ENCODE measurements at places on chromosomes 12 and 14. TPM values are rescaled to one million over a fixed set of nuclear protein-coding genes. Genes with fewer than 3 reads are reported as not detected.

DNA sequence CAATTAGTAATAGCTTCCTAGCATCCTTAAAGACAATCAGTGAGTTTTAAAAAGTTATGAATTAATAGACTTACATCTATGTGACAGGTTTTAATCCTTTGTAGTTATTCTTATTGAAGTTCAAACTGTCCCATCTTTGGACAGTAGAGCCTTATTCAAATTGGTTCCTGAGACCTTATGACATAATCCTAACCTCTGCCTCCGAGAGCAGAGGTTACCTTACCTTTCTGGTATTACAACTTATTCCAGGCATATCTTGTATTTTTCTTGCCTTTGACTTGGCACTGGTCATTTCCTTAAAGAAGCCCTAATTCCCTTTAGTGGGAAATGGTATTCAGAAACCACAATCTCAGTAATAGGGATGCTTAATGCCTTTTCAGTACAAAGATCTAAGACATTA, 21.8 kb downstream of the BTBD7 start:
- H3K4me1 ChIP-seq: no peaks in the 10 kb centered on the region
- H3K36me3 ChIP-seq: no peaks in the 10 kb centered on the region
- H3K4me3 ChIP-seq: no peak overlapping the region
- no peak for DNase-seq

Gene PSME1
- total RNA-seq: 294 TPM

- H3K27ac ChIP-seq: no peak overlapping the region
- no peak for DNase-seq
- no peak overlapping the region for H3K4me3 ChIP-seq
- no peaks in the 10 kb centered on the region for H3K36me3 ChIP-seq
- H3K4me1 ChIP-seq: no peaks in the 10 kb centered on the region
Observed at GRCh38 chr14:83289390-83289789, 1755.7 kb upstream of the SEL1L start.

GRCh38 chr14:70731447-70732239, 77.7 kb downstream of the MAP3K9 start:
- no peaks in the 10 kb centered on the region for H3K4me1 ChIP-seq
- H3K4me3 ChIP-seq: no peak overlapping the region
- H3K27me3 ChIP-seq: no peaks in the 10 kb centered on the region
- H3K27ac ChIP-seq: no peak overlapping the region

DNA sequence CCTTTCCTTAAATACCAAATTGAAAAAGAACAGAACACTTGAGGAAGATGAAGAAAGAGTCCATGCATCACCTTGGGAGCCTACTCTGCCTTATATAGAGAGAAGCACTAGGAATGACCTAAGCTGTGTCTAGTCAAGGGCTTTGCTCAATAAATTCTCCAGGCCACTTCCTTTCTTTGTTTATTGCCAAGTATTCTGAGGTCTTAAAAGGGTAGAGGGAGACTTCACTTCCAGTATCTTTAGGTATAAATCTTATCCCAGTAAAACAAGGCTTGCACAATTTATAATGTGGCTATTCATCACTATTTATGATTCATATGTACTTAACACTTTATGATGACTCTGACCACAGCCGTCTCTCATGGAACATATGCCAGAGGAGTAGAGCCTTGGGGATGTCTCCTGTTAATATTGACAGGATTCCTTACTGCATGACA, 85.1 kb upstream of the ARHGAP5 start:
- peaks cover 7% of the 10 kb centered on the region for H3K27me3 ChIP-seq
- no peak for DNase-seq
- no peaks in the 10 kb centered on the region for H3K4me1 ChIP-seq
- no peak overlapping the region for H3K27ac ChIP-seq

DNA sequence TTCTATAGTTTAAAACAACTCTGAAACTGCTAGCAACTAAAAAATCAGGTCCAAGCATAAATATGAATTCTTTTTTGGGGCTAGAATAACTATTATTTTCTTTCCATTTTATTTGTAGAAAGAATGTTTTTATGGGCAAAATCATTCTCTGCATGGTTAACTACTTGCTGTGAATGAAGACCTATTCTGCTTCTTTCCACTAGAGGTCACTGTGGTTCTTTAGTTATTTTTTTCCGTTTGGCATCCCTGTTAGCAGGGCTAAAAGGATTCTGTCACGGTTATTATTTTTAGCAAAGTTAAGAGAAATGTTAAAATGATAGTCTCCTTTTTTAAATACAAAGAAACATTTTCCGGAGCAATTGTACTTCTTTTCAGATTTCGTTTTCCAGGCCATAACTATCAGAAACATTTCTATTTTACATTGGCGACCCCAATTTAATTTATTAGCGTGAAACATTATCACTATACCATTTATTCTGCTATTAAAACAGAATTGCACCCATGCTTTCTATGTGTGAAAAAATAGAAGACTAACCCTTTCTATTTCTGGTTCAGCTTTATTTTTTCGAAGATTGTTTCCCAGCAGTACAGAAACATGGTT, 404.8 kb downstream of the ATP23 start:
- no peak overlapping the region for H3K27ac ChIP-seq
- no peak overlapping the region for H3K4me3 ChIP-seq
- DNase-seq: no peak
- H3K4me1 ChIP-seq: no peaks in the 10 kb centered on the region
- H3K27me3 ChIP-seq: peaks cover 3% of the 10 kb centered on the region

DNA sequence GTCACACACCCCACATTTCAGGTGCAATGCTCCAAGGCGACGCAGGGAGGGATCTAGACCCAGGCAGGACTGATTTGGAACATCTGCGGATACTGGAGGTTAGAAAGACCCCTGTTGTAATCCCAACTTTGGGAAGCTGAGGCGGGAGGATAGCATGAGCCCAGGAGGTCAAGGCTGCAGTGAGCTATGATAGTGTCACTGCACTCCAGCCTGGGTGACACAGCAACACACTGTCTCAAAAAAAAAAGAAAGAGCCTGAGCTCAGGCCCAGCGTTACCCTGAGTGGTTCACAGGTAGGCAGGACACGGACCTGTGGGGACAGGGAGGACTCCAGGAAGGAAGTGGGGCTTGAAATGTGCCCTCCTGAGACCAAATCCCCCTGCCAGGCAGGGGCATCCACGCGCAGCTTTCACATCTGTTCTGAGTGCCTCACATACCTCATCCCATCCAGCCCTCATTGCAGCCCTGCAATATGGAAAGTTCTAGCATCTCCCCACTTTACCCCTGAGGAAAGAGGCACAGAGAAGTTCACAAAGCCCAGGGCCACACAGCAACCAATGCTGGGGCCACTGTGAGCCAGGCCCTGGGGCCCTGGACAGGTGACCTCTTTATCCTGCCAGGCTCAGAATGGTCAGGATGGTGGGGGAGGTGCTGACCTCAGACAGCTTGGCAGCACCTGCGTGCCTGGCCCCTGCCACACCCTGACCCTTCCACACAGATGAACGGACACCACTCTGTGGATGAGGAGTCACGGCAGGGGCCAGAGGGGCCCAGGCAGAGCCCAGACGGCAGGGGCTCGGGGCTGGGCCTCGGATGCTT, 34.1 kb downstream of the CCDC85C start:
- H3K27me3 ChIP-seq: no peaks in the 10 kb centered on the region
- H3K4me3 ChIP-seq: no peak overlapping the region
- no peaks in the 10 kb centered on the region for H3K4me1 ChIP-seq

GRCh38 chr12:88625356-88625755, 45.1 kb upstream of the KITLG start:
- H3K4me1 ChIP-seq: no peaks in the 10 kb centered on the region
- H3K4me3 ChIP-seq: no peak overlapping the region
- H3K27me3 ChIP-seq: no peaks in the 10 kb centered on the region
- H3K36me3 ChIP-seq: no peaks in the 10 kb centered on the region
- no peak for DNase-seq

DNA sequence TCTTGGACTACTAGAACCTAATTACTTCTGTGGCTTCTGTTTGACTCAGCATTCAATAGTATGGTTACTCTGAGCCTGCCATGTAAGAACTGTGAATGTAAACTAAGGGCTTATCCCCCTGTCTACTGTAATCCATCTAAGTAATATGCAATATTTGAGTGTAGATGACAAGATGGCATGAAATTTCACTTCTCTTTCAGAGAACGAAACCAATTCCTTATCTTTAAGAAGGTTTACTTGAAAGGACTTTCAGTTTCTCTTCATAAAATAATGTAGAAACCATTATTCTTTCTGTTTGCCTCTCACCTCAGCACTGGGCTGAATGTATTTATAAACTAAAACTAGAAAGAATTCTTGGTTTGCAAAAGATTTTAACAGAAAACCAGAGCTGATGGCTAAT, 60.4 kb upstream of the ARID2 start:
- no peaks in the 10 kb centered on the region for H3K36me3 ChIP-seq
- no peaks in the 10 kb centered on the region for H3K27me3 ChIP-seq
- peak overlapping the region; percentile 89 for H3K4me3 ChIP-seq
- peak overlapping the region; percentile 70 for H3K27ac ChIP-seq

Gene PPP4R3A
- 239 TPM for total RNA-seq

All from CD4-positive, CD25-positive, alpha-beta regulatory T cell (primary cell).